GM12865 (cell line): ENCODE measurements at places on chromosomes 13 and 19.

GRCh38 chr19:58291943-58292342 is 13.2 kb downstream of the ZNF8 start:
- DNase-seq = no peak

DNA sequence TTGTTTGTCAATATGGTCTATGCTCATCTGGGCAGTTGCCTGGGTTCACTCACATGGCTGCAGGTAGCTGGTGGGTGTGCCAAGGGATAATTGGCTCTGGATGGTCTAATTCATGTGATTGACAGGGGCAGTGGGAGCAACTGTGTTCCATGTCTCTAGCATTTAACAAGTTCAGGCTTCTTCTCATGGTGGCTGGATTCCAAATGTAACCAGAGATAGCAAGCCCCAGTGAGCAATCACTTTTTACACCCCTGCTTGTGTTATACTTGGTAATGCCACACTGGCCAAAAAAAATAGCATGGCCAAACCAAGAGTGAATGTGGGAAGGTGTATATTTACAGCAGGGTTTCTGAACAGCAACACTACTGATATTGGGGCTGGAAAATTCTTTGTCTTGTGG is 89.6 kb upstream of the TNFSF11 start:
- DNase-seq = no peak

DNA sequence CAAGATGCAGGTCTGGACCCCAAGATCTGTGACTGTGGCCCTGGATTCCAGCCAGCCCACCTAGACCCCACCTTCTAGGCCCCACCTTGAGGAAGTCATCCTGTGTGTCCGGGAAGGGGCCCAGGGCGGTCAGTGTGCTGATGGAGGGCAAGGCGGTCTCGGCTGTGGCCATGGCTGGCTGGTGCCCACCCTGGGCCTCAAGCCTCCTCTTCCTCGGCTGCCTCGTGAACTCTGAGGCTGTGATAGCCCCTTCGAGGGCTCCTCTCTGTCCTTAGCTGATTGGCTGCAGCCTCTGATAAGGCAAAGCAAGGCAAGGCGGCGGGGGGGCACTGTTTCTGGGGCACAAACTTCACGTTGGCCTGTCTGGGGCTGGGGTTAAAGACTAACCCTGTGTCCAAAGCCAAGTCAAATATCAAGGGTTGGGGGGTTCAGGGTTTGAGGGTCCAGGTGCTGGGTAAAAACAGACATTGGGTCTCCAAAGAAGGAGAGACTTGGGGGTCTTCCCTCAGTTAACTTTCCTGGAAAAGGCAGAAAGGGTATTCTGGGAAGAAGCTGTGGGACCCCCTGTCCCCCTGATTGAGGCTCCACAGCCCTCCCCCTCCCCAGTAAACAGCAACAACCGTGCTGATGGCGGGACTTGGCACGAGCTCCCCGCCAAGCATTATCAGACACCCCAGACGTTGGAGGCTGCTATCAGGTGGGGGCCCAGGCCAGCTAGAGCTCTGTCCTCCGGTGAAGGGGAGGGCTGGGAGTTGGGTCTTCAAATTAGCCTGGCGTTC is at the start of gene KLF1:
Gene KLF1 (minus strand): TSS at position 233 of the 779 bp plus-strand sequence. CDS start 61 bp downstream, at position 172.
- no peak for DNase-seq

DNA sequence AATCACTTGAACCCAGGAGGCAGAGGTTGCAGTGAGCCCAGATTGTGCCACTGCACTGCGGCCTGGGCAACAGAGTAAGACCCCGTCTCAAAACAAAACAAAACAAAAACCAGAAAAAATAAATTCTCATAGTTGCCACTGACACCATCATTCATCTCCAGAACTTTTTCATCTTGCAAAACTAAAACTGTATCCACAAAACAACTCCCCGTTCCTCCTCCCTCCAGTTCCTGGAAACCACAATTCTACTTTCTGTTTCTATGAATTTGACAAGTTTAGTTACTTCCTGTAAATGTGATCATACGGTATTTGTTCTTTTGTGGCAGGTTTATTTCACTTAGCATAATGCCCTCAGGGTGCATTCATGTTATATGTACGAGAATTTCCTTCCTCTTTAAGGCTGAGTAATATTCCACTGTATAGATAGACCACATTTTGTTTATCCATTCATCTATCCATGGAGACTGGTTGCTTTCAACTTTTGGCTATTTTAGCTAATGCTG is 13.2 kb upstream of the ADGRE5 start:
- peak; percentile 68 for DNase-seq

- no peak for DNase-seq
Observed at GRCh38 chr13:26117620-26118019, 65.8 kb upstream of the SHISA2 start.

- DNase-seq = no peak
Observed at GRCh38 chr13:51397262-51397941, 55.4 kb downstream of the INTS6 start.

- no peak for DNase-seq
Observed at GRCh38 chr13:34307607-34308006, 489.7 kb downstream of the RFC3 start.

DNA sequence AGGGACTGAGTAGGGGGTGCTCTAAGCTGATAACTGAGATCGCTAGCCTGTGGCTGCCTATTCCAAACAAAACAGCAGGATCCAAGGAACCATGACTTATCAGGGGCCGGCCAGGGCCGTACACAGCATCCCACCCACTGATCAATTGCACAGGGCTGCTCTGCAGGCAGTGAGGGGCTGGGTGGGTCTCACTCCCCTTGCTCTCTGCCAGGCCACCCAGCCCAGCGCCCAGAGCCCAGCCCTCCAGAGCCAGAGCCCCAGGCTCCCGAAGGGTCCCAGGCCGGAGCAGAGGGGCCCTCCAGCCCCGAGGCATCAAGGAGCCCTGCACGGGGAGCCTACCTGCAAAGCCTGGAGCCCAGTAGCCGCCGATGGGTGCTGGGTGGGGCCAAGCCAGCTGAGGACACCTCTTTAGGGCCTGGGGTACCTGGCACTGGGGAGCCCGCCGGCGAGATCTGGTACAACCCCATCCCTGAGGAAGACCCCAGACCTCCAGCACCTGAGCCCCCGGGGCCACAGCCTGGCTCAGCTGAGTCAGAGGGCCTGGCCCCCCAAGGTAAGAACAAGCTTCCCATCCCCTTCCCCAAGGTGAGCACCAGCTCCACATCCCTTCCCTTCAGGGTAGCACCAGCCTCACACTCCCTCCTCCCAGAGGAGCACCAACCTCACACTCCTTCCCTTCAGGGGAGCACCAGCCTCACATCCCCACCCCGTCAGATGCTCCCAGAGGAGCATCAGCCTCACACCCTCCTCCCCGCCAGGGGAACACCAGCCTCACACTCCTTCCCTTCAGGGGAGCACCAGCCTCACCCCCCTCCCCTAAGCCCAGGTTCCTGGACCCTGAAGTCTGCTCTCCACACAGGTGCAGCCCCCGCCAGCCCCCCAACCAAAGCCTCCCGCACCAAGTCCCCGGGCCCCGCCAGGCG is 1.9 kb downstream of the SYDE1 start:
- no peak for DNase-seq

DNA sequence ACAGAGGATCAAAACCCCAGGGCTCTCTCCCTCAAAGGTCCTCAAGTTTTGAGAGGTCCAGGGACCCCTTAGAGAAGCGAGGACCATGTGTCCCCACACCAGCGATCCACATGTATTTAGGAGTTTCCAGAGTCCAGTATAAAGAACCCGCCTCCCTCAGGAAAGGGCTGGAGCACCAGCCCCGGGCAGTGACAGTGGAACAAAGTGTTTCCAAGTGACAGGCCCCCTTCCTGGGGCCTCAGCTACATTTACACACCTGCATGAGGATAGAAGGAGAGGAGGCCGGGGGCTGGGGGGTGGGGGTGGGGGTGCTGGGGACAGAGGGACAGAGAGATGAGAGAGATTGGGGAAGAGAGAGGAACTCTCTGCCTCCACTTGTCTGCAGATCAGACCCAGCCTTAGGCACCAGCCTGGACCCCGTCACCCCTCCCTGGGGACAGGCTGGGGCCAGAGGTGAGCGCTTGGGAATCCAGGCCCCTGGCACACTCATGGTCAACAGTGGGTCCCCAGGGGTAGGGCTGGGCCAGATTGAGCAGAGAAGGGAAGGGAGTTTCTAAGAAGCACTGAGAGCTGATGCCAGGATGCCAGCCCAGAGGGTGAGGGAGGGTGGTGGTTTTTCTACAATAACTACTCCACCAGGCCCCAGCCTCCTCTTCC is 802 bp downstream of the BCAM start:
- no peak for DNase-seq

DNA sequence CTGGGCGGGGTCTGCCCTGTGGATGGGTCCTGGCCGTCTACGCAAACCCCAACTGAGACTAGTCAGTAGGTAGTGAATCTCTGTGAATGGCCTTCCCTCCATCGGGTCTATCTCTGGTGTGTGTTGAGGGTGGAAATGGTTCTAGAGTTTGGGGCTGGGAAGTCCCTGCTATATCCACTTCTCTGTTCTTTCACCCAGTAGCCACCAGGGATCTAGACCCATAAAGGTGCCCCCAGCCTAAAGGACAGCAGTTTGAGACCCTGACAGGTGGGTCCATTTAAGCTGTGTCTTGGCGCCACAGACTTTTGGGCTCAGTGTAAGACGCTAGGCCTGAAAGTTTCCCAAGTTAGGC is 57.7 kb downstream of the ZNF568 start:
- DNase-seq = no peak

DNA sequence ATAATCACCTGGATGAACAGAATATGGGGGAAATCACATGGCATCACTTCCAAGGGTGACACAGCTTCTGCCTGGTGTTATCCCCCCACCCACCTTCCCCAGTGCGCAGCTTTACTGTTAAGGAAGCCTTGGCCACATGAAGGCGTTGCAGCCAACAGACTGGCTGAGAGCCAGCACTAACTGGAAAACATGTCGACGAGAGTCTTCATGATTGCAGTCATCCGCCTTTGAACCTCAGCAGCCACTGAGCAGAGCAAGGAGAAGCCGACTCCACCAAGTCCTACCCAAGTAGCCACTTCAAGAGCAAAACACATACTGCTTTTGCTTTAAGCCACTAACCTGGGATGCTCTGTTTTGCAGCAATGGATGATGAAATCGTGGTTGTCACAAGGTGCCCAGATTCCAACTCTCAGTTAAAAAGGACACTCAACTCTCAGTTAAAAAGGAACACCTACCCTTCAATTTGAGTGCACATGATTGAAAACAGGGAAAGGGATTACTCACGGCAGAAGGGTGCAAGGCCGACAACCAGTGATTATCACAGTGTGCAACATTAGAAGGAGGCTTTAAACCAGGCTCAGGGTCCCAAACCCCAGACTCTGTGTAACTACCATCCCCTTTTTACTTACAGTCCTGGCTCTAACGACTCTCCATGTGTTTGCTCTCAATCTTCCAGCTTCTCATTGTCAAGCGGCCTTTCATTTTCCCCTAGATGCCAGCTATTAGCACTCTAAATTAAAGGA is 149.1 kb downstream of the KLF12 start:
- DNase-seq = no peak

DNA sequence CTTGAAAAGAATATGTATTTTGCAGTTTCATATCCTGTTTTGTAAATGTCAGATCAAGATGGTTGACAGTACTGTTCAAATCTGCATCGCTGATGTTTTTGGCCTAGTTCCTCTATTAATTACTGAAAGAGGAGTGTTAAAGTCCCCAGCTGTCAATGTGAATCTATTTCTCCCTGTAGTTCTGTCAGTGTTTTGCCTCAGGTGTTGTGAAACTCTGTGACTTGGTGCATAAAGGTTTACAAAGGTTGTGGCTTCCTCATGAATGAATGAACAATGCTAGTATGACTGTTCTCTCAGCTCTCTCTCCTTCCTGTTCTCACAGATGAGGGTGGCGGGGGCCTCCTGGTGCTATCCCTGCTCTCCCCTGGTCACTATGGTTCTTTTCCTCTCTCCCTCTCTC is 142.4 kb downstream of the MYCBP2 start:
- peak; percentile 87 for DNase-seq

- no peak for DNase-seq
Observed at GRCh38 chr13:53238261-53238660, 209.6 kb downstream of the OLFM4 start.

DNA sequence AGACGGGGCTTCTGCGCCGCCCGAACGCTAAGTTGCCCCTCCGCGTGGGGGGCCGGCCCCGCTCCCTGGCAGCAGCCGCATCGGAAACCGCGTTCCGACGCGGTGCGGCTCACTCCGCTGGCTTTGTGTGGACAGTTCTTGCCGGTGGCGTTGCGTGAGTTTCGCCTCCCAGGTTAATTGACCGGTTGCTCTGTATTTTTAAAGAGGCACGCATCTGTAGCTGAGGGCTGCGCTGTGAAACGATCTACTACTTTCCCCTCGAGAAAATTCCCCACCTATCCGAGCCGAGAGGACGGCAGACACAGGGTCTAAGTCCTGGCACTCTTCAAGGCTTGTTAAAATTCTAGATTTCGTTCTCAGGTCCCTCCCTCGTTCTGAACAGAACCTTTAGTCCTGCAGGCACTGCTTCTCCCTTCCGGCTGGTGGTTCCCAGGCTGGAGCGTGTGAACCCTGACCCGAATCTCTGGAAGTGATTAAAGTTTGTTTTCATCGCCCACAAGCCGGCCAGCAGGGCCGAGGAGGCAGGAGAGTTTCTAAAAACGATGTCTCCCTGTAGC is 933 bp downstream of the ARHGEF7 start:
- no peak for DNase-seq

GRCh38 chr13:70747262-70747661 is 639.0 kb upstream of the KLHL1 start:
- no peak for DNase-seq

- no peak for DNase-seq
Observed at GRCh38 chr19:44611812-44612295, 1.5 kb upstream of the IGSF23 start.

- no peak for DNase-seq
Observed at GRCh38 chr13:75195495-75196146, 286.3 kb downstream of the TBC1D4 start.

- no peak for DNase-seq
Observed at GRCh38 chr13:31022288-31022895, 89.9 kb downstream of the TEX26 start.

- no peak for DNase-seq
Observed at GRCh38 chr19:555474-555808, 11.6 kb downstream of the GZMM start.

GRCh38 chr19:28403690-28404089 is 809.3 kb downstream of the UQCRFS1 start:
- no peak for DNase-seq

GRCh38 chr19:43534816-43535761 is 2.1 kb downstream of the ZNF575 start:
- DNase-seq = peak; percentile 35

- DNase-seq = no peak
Observed at GRCh38 chr13:25775986-25776385, 275.8 kb downstream of the SHISA2 start.

DNA sequence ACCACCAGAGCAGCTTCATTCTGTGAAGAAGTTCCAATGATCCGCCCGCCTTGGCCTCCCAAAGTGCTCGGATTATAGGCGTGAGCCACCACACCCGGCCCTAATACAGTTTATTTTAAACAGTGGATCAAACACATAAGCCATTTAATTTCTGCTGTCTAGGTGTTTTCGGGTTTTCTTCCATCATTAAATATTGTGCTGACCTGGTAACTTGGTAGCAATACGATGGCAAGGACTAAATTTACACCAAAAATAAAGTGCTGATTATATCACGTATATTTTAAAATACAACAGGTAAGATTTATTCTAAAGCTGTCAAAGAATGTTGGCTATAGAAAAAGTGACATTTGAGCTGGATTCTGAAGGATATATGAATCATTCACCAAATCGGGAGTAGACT is 1.3 kb downstream of the MED4 start:
- no peak for DNase-seq

- peak; percentile 30 for DNase-seq
Observed at GRCh38 chr19:44401139-44402115, at the start of gene ZNF285. TSS of gene ZNF285 (minus strand) at chr19:44401608. CDS start at chr19:44397213, 4,395 bp downstream.
